ENCODE measurements at places on chromosomes 2 and 18.

DNA sequence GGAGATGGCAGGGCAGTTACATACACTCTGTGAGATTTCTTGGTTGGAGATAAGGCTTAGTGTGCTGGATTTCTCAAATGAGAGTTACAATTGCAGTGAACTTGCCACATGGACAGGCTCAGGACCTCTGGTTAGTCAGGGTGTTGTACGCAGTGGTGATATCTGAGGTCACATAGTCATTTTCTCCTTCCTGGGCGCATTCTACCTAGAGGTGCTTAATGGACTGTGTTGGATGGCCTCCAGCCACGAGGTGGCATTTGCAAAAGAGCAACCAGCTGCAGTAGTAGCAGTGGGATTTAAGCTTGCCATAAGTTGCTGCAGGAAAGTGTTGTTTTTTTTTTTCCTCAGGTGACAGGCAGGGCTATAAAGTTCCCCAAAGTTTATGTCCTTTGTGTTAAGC is 173.8 kb upstream of the TMEM200C start:
- no peak for DNase-seq

DNA sequence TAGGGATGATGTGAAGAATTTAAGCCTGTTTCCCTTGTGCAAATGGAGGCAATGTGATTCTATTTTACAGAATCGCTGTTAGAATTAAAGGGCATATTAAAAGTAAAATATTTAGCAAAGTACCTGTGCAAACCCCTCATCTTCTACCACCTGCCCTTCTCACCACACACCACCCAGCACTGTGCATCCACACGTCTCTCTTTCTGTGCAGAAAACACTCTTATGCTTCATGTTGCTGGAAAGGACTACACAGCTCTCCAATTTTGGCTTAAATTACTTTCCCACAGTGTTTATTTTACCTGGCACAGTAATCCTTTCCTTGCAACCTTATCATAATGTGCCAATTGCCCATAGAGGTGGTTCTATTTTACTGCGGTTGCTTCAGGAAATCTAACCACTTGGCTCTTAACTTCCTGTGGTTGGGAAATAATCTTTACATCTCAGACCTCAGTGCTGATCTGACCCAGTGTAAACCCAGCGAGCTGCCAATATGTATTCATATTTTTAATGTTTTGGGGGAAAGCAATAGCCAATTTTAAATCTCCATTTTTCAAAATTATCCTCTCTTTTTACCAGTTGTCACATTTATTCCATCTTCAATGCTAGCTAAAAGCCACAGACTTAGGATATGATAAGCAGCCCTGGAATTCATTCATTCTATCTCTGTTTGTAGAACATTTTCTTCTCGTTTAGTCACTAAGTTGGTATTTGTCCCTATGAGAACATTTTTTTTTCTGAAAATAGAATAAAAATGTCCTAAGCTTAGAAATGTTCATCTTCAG is 250.9 kb downstream of the DSEL start:
- DNase-seq = no peak

GRCh38 chr2:46413631-46414030 is 65.7 kb upstream of the TMEM247 start:
- no peak for DNase-seq

DNA sequence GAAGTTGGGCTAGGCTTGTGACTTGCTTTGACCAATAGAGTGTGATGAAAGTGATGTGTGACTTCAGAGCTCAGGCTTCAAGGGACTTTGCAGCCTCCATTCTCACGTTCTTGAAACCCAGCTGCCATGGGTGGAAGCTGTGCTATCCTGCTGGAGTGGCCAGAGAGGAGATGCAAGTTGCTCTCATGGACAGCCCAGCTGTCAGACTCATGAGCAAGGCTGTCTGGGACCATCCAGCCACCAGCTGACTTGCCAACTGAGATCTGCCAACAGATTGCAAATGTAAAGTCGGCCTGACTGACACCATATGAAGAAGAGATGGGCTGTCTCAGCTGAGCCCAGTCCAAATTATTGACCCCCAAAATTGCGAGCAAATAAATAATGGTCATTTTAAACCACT is 226.4 kb upstream of the CXCR4 start:
- no peak for DNase-seq

Measured in inflammatory macrophage treated with lipopolysaccharide for 1 hour (primary cell).